ENCODE measurements at places on chromosomes 1 and 21.

DNA sequence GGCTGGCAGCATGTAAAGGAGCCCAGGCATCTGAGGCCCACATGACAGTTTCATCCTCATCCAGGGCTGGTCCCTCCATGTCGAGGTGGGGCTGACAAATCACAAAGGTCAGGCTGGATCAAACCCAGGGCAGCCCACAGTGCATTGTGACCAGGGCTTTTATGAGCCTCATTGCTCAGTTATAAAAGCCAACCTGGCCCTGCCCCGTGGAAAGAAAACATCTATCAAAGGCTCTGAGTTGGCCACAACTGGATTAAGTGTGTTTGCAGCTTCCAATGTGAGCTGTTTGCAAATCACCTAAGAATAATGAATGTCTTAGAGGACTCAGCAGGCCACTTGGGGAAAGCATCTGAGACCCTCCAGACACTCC, 45.4 kb downstream of the GRHL3 start:
- no peak for DNase-seq

- DNase-seq: no peak
These were observed 318.3 kb downstream of the RRAGC start for GRCh38 chr1:38541223-38541622.

GRCh38 chr1:10898921-10899320, 102.5 kb upstream of the CASZ1 start:
- DNase-seq: no peak

DNA sequence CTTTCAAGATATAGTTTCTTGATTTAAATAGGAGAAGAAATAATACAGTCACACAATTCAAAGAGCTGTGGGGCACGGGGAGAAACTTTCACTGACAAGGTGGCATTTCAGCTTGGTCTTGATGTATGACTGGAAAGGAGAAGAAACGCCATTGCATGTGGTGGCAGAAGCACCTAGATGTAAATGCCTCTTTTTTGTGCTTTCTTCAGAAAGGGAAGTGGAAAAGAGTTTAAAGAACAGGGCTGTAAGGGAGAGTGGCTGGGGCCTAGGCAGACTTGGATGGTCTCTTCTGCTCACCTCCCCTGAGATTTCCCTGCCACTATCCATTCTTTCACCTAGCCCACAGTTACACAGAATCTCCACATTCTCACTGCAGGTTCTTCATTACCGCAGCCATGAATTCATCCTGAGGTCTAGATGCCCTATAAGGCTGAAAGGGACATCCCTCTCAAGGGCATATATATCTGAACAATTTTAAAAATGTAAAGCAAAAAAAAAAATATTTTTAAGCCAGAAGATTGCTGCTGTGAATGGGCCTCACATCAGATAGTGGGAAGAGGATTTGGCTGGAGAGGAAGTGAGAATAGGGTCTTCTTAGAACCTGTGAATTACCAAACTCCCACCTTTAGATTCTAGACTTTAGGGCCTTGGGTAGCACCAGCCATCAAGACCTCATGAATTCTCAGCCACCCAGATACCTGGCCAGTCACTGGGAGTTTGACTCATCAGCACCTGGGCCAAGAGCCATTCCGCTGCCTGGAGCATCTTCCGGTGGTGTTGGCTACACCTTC, 23.4 kb downstream of the CACNA1E start:
- no peak for DNase-seq

GRCh38 chr1:39995973-39996393, 41.0 kb downstream of the MFSD2A start:
- no peak for DNase-seq

GRCh38 chr1:114319418-114319817, 165.7 kb upstream of the SYT6 start:
- DNase-seq: no peak

DNA sequence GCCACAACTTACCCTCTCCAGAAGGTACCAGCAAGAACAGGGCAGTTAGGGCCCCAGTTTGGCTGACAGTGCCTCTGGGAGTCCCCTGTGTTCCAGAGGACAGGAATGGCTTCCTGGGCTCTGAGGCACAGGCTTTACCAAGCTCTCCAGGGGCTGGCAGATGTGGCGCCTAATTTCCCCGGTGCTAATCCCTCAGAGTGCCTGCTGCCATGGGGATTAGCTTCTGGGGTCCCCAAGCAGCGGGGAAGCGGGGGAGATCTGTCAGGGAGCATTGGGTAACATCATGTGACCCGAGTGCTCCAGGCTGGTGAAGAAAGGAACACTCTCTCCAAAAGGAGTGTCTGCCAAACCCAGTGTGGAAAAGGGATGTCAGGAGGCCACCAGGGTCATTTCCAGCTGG, at the start of gene LACTBL1:
Gene LACTBL1, minus strand, starts transcription at position 107 of the 400 bp plus-strand sequence. CDS start 550 bp downstream, outside the sequence.
- no peak for DNase-seq
